Astrocyte (in vitro differentiated cells and primary cell): ENCODE measurements at places on chromosomes 4 and X. TPM values are rescaled to one million over a fixed set of nuclear protein-coding genes. Genes with fewer than 3 reads are reported as not detected.

DNA sequence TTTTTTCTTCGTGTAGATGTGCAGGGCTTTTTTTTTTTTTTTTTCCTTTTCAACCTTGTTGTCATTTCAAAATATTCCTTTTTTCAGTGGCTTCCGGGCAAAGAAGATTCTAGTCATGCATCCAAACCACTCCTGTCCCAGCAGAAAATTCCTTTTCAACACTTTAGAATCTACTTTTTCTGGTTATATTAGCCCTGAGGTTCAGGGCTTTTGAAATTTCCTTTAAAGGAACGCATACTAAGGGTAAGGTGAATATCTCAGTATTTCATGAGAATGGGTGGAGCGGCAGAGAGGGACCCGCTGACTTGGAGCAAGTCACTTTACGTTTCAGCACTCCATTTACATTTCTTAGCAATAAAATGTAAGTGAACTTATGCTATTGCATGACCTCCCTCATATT, 15.6 kb upstream of the TENM3 start:
- no peak for DNase-seq

ZNF732 gene
- 1.2 and 1.4 TPM in 2 replicates for total RNA-seq

JCHAIN gene
- not detected in 2 replicates for total RNA-seq

FAM133A gene
- total RNA-seq: 0.18 and 0.36 TPM in 2 replicates

- DNase-seq: no peak
These were observed 17.2 kb upstream of the ARSJ start for GRCh38 chr4:113996599-113997177.

RTL9 gene
- 0.91 and 0.94 TPM in 2 replicates for total RNA-seq

DIAPH2 gene
- 9.0 and 9.8 TPM in 2 replicates for total RNA-seq

DNA sequence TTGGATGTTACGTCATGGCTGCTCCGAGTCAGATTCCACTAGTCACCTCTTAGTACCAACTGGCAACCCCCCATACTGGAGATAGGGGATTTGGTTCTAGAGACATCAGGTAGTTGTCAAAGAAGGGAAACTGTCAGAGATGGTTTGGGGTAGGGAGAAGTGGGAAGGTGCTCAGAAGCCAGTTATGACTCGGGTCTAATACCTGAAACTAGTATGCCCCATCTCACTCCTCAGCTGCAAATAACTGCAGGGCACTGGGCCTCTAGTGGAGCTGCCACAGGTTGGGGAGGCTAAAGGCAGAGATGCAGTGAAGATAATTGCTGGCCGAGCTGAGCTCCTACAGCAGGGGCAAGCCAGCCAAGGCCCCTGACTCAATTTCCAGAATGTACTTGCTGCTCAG, 30.0 kb downstream of the OTUD6A start:
- DNase-seq: no peak

- peak; percentile 86 for DNase-seq
These were observed 88.4 kb downstream of the WDFY3 start for GRCh38 chr4:84878090-84878489.

GRCh38 chrX:44234116-44234515, 109.4 kb downstream of the EFHC2 start:
- no peak for DNase-seq

DNA sequence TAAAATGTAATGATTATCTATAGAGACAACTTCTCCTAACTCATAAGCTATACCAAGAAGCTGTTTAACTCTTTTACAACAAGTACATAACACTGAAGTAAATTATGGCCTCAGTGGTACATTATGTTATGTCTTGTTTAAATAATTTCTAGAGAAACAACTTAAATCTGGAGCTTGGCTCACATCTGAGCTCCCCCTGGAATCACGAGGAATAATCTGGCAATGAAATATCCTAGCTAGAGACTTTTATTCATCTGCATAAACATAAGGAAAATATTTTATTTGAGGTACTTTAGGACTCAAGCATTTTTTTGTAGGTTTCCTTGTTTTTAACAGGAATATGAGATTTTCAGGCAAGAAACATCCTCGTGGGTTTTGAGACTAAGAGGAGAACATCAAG, 354.7 kb upstream of the SLC7A11 start:
- no peak for DNase-seq

MAGEA4 gene
- not detected in 2 replicates for total RNA-seq

- DNase-seq: no peak
These were observed 95.2 kb upstream of the KLF3 start for GRCh38 chr4:38568768-38569167.

DNA sequence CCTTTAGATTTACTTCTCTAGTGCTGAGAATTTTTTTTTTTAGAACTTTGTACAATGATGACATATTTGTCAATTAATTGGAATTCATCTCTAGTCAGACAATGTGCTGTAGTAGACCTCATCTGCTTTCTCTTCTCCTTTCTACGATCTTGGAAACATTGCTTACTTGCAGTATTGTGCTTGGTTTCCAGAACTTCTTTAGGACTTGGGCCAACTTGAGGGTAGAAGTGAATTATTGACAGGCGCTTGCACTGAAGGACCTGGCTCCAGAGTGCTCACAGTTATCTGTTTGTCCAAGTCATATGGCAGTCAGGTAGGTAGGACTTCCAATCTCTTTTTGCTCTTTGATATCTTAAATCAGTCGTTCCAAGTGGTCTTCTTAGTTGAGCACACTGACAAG, 39.6 kb downstream of the FNIP2 start:
- no peak for DNase-seq

DNA sequence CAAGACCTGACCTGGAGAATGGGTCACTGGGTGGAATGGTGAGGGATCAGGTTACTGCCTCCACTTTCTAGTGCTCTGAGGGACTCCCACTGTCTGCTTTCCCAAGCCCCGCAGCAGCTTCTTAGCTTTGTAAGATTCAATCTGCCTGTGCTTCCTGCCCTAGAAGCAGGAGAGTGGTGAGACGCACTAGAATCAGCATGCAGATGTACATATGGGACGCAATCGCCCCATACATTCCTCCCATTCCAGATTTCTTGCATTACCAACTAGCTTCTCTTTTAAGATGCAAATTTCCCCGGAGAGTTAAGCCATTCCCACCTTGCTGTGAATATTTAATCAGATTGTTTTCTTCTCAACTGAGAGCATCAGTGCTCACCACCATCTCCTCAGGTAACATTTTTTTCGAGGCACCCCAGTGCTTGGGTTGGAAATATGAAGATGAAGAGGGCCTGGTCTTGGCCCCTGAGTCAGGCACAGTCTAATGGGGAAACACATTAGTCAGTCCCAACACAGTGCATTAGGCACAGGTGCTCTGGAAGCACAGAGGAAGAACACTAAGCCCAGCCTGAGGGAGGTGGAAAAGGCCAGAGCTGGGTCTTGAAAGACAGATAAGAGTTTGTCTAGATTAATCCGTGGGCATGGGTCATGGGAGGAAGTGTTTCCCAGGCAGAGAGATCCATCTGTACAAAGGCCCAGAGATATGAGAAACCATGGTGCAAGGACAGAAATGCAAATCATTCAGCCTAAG, 66.7 kb upstream of the PRPS1 start:
- DNase-seq: no peak

DNA sequence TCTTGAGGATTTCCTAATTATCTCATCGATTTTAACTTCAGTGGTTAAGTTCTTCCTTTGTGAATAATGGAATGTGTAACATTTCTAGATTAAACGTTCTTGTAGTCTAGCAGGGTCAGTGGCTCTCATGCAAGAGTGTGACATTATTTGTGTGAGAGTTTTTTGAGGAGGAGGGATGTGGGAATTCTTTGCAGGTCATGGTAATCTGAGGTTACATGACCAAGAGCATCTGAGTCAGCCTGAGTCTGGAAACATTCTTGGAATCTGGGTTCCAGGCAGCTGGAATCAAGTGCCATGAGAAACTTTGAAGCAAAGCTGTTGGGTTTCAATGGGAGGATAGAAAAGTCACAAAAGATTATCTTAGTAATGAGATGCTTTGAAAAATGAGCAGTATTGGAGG, 49.5 kb downstream of the GK start:
- DNase-seq: peak; percentile 78

DKK2 gene
- total RNA-seq: 2.1 and 3.3 TPM in 2 replicates

CSAG2 gene
- total RNA-seq: not detected in 2 replicates

CT45A3 gene
- not detected in 2 replicates for total RNA-seq

GRCh38 chr4:138538743-138539142, 296.6 kb upstream of the SLC7A11 start:
- no peak for DNase-seq

- no peak for DNase-seq
These were observed 28.7 kb downstream of the FAM9C start for GRCh38 chrX:13015536-13016236.

DNA sequence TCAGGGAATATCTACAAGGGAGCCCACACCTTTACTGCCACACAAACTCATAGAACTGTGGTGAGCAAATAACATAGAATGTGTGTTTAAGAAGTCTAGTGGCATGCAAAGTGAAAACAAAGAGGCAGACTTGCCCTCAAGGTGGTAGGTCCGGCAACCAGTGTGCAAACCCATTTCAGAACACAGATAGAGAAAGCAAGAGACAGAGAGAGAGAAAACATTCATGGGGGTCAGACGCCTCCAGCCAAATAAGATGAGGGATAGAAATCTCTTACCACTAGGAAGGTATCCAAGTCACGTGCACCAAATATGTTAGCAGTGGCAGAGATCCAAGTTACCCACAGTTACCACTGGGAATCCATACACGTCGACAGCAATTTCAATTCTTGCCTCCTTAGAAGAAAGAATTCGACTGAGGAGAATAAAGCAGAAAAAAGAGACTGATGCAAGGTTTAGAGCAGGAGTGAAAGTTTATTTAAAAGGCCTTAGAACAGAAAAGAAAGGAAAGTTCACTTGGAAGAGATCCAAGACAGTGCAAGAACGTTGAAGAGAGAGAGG, 252.8 kb downstream of the NAP1L3 start:
- DNase-seq: no peak

GRCh38 chr4:113468165-113469022, 293.1 kb downstream of the CAMK2D start:
- DNase-seq: peak; percentile 100

DNA sequence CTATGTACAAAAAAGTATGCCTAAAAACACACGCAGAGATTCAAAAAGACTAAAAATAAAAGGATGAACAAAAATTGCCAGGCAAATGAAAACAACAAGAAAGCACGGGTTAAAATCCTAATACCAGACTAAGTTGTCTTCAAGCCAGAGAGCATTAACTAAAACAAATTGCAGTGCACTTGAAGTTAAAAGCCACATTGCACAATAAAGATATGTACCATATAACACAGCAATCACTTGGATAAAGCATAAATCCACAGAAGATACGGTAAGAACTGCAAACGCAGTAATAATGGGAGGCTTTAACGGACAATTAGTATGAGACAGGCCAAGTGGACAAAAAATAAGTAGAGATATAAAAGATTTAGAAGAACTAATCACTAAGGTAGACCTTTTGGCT, 14.9 kb downstream of the CCDC158 start:
- DNase-seq: no peak

- no peak for DNase-seq
These were observed 47.5 kb downstream of the FGF13 start for GRCh38 chrX:138664016-138664415.

- DNase-seq: peak; percentile 22
These were observed 123.3 kb upstream of the TBL1X start for GRCh38 chrX:9341291-9342201.

DNA sequence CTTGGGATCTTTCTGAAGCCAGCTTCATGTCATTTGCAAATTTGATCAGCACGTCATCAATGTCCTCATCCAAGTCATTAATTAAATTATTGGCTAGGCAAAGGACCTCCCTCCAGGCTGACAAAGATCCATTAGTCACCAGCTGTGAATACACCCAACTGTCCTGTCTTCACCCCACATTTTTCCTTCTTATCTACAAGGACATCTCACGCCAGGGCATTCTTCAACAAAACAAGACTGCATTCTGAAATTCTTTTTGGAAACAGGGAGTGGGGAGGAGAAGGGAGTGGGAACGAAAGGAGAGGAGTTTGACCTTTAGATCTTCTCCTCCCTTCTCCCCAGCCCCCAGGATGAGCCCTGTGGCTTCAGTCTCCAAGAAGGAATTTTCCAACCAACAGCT, 32.7 kb downstream of the NLGN3 start:
- DNase-seq: no peak

PGAM4 gene
- total RNA-seq: 0.32 TPM in 1 of 2 replicates, not detected in the other

DNA sequence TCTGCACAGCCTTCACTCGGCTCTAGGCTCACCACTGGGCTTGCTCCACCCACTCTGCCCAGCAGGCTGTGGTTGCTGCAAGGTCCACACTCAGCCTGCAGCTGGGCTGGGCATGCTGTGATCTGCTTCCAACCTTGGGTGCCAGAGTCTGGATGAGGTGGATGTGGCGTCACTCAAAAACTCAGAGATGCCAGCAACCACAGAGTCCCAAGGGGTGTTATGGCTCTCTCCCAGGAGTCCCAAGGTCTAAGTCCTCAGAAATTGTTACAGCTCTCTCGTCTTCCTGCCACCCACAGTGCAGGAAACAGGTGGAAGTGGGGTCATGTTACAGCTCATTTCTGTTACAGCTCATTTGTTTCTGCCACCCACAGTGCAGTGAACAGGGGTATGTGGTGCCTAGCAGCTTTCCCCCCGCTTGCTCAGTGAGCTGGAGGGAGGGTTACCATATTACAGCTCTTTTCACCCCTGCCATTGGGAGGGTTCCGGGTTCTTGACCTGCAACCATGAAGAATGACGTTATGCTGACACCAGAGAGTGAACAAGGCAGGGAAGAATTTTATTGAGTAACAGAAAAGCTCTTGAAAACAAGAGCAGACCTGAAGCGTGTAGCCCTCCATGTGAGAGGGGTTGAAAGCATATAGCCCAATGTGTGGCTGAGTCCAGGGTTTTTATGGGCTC, 893.9 kb downstream of the PCDH7 start:
- peak; percentile 0 for DNase-seq

DNA sequence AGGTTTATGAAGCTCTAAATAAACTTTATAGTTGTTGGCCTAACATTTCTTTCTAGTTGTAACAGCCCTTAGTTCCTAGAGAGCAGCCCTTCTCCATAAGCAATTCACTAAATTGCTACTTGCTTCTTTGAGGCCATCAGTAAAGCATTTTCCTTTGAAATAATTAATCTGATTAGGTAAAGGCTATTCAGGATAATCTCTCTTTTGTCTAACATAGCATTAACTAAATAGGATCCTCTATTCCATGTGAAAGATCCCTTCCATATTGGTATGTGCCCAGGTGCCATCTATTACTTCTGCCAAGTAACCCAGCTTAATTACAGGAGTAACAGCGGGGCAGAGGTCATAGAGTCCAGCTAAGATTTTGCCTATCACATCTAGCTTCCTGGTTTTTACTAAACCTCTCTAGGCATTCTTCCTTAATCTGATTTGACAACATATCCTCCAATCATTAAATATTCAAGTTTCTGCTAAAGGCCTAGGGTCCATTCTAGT, 1408.0 kb downstream of the PCDH18 start:
- no peak for DNase-seq

GRCh38 chr4:168793542-168793941, 216.5 kb downstream of the CBR4 start:
- DNase-seq: no peak

PDE5A gene
- 2.2 and 3.6 TPM in 2 replicates for total RNA-seq

DNA sequence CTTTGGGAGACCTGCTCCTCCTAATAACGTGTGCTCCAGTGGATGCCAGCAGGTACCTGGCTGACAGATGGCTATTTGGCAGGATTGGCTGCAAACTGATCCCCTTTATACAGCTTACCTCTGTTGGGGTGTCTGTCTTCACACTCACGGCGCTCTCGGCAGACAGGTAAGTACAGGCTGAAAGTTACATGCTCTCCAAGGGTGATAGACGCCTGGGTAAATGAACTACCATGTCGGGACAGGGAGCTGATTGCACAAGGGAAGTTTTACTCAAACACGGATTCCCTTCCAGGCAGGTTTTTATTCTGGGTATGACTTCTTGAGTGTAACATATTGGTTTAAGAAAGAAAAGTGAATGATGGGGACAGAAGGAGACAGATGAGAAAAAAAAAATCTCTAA, 836 bp downstream of the GRPR start:
- DNase-seq: no peak
